Pancreas (tissue), 10 donors: ENCODE measurements at places on chromosomes 5 and 9.

- no peak for DNase-seq
These were observed 76.1 kb downstream of the SLC44A1 start for GRCh38 chr9:105320568-105320967.

- peak; percentile 69 for DNase-seq
These were observed 4.2 kb downstream of the WWC1 start for GRCh38 chr5:168295574-168296201.

GRCh38 chr9:118609355-118610044 is 759.7 kb downstream of the BRINP1 start:
- DNase-seq = no peak

DNA sequence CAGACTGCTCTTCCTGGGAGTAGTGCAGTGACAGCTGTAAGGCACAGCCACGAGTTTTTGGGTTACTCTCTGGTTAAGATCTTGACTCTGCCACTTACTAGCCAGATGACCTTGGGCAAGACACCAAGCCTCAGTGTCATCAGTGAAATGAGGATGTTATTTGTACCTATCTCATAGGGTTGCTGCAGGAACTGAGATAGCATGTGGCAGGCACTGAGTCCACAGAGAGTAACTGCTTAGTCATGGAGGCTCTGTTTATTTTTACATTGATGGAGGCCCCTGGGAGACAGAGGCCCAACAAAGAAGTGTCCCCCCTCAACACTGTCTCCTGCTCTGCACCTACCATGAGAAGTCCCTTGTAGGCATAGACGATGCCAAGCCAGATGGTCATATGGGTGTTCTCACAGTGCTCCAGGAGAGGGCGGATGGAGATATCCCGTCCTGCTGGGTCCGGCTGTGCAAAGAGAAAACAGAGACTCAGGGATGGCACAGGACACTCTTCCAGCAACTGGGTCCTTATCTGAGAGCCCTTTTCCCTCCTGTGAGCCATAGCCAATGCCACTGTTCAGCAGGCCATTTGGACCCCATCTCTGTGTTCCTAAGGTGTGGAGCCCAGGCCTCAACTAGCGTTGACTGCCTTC is 55.4 kb upstream of the TBC1D2 start:
- DNase-seq = no peak

- no peak for DNase-seq
These were observed 39.6 kb upstream of the IDNK start for GRCh38 chr9:83583151-83584014.

GRCh38 chr5:141747152-141748141 is 65.4 kb upstream of the ARAP3 start:
- peak; percentile 80 for DNase-seq

- DNase-seq = peak; percentile 8
These were observed 17.5 kb upstream of the SLC9A3 start for GRCh38 chr5:541539-542318.

- DNase-seq = no peak
These were observed 119.8 kb downstream of the SSBP2 start for GRCh38 chr5:81631124-81631523.

DNA sequence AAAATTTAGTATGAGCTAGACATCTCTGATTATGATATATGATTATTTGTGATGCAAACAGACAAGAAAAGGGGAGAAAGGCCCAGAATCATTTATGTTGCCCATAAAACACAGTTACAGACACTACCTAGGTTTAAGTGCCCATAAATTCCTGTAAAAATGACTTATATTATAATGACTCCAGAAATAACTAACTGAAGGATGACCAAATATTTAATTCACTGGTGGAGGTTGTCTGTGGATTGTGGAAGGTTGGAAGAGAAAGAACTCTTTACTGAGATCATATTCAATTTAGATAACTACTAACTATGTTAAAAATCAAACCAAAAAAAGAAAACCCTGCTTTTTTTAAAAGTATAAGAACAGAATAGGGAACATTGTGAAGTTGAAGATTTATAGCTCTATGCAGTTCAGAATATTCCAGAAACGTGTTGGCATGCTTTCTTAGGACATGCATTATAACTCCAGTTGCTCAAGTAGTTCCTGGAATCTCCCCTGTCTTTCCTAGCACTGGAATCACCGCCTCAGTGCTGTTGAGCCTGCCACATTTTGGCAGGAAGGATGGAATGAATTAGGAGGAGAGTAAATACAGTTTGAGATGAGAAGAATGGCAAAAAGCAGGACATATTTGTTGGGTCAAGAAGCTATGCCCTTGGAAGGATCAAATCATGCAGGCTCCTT is 72.0 kb upstream of the PAPPA start:
- no peak for DNase-seq
